ENCODE measurements at places on chromosomes 6 and 20.
A peak's percentile ranks its signal among the peaks of the same experiment; 100 is the strongest.

DNA sequence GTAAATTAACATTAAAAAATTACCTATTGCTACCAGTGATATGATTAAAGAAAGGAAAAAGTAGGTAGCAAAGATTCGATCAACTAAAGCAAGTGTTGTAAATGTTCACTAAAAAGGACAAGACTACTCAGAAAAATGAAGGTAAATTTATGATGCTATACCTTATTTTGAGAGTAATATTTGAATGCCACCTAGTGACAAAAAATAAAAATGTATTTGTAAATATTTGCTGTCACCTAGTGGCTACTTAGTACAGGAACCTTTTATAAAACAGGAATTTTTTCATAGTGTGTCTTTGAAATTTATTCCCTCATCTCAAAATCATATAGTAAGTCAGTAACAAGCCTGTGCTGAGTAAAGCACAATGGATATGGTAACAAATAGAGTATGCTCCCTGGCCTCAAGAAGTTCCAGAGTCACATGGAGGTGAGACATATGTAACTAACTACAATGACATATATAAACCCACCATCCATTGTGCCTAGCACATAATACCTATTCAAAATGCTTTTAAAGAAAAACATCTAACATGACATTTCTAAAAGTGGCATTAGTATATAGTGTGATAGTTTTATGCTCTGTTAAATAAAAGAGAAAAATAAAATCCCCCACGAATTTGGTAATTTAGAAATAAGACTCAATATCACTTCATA lies 193.1 kb upstream of the SIM1 start:
- no peak for DNase-seq

- no peak for DNase-seq
These were observed 50.8 kb upstream of the NRN1 start for GRCh38 chr6:6057442-6058053.

DNA sequence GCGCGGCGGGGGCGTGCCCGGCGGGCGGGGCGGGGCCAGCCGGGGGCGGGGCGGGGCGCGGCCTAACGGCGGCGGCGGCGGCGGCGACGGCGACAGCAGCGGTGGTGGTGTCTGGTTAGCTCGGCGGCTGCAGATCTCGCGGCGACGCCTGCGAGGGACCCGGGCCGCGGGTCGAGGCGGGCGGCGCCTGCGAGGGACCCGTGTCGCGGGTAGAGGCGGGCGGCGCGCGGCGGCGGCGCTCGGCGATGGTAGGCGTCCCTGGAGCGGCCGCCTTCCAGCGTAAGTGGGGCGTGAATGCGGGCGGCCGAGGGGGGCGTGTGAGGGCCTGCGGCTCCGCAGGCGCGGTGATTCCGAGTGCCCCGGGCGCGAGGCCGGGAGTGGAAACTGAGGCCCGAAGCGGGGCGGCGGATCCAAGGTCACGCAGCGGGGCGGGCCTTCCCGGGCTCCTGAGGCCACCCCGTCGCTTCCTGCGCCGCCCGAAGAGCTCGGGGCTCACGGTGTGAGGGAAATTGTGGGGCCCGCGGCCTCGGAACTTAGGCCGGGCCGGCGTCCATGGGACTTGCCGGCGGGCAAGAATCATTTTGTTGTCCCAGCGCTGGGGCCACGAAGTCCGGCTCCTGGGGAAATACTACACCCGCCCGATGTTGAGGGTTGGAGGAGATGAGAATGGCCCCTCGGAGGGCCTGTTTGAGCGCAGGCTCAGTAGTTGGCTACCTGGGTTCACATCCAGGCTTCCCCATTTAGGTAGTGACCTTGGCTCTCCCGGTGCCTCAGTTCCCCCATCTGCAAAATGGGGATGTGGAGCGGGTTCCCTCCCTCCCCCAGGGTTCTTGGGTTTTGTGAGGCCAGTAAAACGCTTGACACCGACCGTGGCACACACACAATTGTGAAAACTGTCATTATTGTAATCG lies at the start of gene CBFA2T2:
CBFA2T2 (plus strand) TSS at position 74 of the 911 bp plus-strand sequence; CDS start at position 246, 172 bp downstream.
- peak; percentile 1 for DNase-seq

GRCh38 chr6:117555262-117555849 lies 47.0 kb downstream of the GOPC start:
- no peak for DNase-seq

GRCh38 chr6:145015739-145016558 lies 719.4 kb downstream of the EPM2A start:
- DNase-seq = peak; percentile 11

DNA sequence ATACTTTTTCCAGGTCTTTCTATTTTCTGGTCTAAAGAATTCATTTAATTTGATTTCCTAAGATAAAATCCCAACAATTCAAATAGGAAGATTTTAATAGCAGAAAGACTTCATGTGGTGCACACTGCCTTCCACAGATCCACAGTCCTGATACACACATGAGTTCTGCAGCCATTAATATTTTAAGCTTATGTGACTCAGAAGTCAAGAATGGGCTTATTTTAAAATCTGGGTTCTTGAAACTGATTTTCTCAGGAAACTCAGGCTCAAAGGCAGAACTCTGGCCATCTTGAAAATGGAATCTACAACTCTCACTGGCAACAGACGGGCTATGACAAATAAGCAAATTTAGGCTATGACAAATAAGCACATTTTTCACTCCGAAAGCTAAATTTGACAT lies 88.2 kb downstream of the COL12A1 start:
- no peak for DNase-seq

- DNase-seq = peak; percentile 62
These were observed at the start of gene STMN3 for GRCh38 chr20:63653041-63653973. TSS of gene STMN3 (minus strand) at chr20:63653424. CDS start at chr20:63653345, 79 bp downstream.

- no peak for DNase-seq
These were observed 376.6 kb downstream of the DHX35 start for GRCh38 chr20:39338469-39339376.

- no peak for DNase-seq
These were observed 1.7 kb downstream of the RSPO3 start for GRCh38 chr6:127120023-127120786.

GRCh38 chr6:79377047-79377446 lies 142.6 kb upstream of the HMGN3 start:
- no peak for DNase-seq

- DNase-seq = no peak
These were observed 13.0 kb upstream of the TGM2 start for GRCh38 chr20:38178065-38178491.

DNA sequence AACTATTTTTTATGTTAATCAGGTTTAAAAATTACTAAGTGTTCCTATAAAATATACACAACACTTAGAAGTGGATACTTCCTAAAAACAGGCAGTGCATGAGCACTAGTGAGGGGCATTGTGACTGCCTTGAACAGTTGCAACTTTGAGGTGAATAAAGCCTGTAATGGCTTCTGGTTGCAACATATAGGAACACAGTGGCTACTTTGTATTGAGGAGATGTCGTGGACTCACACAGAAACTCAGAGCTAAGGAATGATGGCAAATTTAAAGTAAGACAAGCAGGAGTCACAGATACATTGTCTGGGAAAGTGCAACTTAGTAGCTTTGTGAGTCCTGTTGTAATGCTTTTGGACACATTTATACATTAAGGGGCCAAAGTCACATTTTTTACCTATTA lies 861 bp upstream of the HLA-A start:
- DNase-seq = no peak

GRCh38 chr6:40477246-40478126 lies 109.7 kb downstream of the LRFN2 start:
- no peak for DNase-seq

DNA sequence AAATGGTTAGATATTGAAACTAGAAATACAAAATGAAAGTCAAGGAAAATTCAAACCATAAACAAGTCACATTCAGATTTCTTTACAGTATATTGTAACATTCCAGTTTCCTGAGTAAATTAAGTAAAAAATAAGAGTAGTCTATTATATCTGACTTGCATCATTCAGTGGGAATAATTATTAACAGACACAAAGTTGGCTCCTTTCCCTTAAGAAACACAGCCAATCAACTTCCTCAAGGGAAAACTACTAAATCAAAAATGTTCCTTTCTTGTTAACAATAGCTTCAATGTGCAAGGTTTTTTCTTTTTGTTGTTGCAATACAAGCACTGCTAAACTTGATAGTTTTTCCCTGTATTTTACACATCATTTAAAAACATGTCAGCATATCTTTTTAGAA lies 33.2 kb downstream of the DNAAF9 start:
- DNase-seq = no peak

DNA sequence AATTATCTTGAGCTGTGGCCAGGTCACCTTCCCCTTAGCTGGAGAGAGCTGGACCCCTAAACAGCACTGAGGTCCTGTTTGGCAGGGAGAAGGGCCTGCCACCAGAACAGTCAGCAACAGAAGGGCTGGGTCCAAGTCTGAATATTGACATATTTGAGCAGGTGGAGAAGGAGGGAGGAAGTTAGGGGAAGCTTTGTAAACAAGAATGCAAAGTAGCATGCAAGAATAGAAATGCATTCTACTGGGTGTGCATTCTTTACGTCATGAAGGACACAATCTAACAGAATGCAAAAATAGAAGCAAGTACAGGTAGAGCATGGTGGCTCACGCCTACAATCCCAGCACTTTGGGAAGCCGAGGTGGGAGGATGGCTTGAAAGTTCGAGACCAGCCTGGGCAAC lies 100.5 kb downstream of the QRSL1 start:
- DNase-seq = no peak

DNA sequence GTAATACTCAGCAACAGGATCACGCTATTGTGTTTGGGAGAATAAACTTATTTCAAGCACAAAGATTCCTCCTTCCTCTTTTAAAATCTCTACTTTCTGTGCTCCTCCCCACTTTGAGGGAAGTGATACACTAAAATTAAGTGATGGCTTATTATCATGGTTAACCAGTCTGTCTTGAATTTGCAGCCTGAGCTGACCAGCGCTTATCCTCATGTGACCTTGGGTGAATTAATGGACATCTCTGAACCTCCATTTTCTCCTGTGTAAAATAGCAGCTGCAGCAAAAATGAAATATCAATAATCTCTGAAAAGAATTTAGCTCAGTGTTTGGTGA lies 222.6 kb downstream of the BCAS1 start:
- no peak for DNase-seq

GRCh38 chr20:44809380-44810060 lies 826 bp downstream of the RIMS4 start:
- no peak for DNase-seq

DNA sequence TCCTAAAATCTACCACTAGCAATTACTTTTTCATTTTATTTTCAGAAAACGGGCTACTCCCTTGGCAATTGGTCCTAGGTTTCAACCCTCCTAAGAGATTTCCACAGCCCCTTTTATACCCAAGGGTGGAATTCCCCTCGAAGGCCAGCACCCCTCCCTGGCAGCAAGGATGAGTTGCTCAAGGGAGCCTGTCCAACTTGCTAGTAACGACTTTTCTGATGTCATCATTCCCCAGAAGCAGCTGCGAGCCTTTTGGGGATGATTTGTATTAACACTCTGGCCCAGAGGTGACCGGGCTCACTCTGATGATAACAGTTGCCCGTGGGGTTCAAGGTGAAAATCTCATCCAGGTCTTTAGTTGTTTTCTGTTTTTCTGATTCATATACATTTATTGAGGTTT lies 30.7 kb upstream of the NAA20 start:
- no peak for DNase-seq

DNA sequence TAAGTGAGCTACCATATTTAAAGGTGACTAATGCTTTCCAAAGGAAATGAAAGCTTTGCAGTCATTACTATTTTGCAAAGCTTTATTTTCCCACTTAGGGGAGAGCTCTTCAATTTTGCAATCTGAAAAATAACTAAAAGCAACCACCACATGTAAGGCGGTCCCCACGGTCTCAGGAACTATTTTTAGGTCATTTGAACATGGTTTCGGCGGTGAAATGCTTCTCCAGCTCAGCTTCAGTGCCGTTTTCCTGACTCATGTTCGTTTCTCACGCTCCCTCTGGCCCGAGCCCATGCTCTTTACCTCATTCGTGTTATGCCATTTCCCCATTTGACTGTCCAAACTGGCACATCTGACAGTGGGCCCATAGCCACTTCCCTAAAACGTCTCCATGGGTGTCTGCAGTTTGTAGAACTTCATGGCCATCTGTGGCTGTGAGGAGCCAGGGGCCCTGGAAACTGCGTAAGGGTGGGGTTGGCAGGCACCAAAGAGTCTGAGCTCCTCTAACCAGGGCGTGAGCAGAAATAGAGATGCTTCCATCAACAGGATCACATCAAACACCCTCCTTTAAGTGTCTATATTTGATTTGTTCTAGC lies 46.5 kb downstream of the ADTRP start:
- DNase-seq = peak; percentile 49

DNA sequence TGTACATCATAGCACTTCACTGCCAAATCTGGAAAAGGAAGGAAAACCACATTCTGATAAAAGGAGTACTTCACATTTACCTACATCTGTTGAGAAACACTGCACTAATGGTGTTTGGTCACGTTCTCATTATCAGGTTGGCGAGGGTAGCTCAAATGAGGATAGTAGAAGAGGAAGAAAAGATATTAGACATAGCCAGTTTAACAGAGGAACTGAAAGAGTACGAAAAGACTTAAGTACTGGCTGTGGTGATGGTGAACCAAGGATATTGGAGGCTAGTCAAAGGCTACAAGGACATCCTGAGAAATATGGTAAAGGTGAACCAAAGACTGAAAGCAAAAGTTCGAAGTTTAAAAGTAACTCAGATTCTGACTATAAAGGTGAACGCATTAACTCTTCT lies 32.0 kb upstream of the GJA10 start:
- no peak for DNase-seq

DNA sequence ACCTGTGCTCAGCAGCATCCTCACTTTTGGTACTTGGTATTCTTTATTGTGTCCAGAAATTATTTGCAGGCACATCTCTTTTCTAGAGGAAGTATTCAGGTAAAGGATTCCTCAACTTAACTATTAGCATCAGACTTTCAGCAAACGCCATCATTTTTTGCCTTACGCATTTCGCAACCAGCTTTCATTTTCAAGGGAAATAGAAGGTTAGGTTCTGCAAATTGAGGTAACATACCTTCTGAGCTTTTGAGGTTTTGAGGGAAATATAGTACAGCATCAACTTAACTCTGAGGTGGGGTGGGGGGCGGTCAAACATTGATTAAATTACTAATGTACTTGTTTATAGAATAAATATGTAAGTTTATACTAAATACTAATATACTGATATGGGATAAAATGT lies 243.6 kb upstream of the RIMS1 start:
- no peak for DNase-seq

GRCh38 chr20:4830696-4831095 lies 109.0 kb downstream of the PRND start:
- DNase-seq = no peak

GRCh38 chr6:17714879-17715851 lies 8.4 kb upstream of the NUP153 start:
- peak; percentile 22 for DNase-seq

DNA sequence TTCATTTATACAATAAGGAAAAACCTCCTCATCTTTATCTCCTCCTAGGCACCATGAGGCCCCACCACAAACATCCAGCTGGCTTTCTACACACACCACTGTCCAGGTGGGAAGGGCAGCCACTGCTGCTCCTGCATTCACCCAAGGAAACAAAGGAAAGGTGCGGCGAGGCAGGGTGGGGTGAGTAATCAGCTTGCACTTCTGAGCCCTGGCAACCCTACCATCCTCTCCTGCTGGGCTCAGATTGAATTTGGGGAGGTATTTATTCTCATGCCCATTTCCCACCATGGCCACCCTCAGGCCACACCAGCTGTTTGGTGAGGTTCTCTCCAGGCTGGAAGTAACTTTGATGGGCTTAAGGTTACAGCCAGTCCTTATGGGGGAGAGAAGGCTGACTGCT lies 31.2 kb upstream of the SPDEF start:
- no peak for DNase-seq

Data from stimulated activated CD4-positive, alpha-beta T cell treated with anti-CD3 and anti-CD28 coated beads, Interleukin-4, amount 100 ng/mL, for 4 hours (primary cell).